Stimulated activated naive CD8-positive, alpha-beta T cell treated with anti-CD3 and anti-CD28 coated beads, Interleukin-15, amount 100 ng/mL, for 72 hours (primary cell): ENCODE measurements at places on chromosomes 1 and 21.
A peak's percentile ranks its signal among the peaks of the same experiment; 100 is the strongest.

DNA sequence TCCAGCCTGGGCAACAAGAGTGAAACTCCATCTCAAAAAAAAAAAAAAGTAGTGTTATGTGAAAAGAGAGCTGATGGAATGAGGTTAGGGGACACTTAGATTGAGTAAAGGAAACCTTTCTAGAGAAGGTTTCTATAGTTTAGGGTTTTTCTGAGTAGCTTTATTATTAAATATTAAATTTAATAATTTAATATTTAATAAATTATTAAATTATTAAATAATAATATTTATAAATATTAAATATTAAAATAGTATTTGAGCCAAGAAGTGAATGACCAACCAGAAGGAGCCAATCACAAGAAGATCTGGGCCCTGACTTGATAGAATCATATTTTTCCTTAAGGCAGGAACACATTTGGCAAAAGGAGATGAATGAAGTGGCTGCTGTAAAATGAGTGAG is 50.7 kb downstream of the ALG6 start:
- no peak for DNase-seq

GRCh38 chr1:172790245-172790644 is 131.3 kb downstream of the FASLG start:
- DNase-seq = no peak

DNA sequence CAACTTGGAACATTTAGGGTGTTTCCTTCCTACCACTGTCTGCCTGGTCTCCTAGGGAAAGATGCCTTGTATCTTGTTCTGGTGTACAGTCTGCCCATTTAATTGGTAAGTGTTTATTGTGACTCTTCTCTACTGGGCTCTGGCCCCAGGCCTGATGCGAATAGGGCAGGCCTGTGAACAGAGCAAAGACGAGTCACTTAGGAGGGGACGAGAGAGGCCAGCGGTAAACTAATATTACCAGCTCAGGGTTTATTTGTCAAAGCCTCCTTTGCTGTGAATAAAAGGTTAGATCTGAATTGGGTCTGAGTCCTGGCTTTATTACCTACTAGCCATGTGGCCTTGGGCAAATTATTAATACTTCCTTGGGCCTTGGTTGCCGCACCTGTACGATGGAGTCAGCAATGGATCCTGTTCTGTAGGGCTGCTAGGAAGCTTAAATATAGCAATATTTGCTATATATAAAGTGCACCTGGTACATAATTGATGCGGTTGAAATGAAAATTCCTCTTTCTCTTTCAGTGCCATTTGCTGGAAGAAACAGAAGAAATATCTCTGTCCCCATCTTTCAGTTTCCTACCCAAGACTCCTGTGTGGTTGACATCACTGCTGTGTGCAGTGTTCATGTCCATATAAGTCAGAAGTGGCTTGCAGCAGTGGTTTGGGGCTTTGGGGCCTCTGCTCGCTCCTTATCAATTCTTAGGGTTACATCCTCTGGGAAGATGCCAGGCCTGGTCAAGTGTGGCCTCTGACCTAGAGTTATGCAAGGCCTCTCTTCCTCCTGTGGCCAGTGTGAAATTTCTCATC is 32.4 kb downstream of the MAPKAPK2 start:
- no peak for DNase-seq

GRCh38 chr1:86928819-86929218 is 14.4 kb downstream of the HS2ST1 start:
- DNase-seq = no peak

GRCh38 chr1:50913954-50914353 is 46.1 kb downstream of the FAF1 start:
- DNase-seq = no peak

- no peak for DNase-seq
These were observed 38.3 kb upstream of the MAP10 start for GRCh38 chr1:232766904-232767303.

DNA sequence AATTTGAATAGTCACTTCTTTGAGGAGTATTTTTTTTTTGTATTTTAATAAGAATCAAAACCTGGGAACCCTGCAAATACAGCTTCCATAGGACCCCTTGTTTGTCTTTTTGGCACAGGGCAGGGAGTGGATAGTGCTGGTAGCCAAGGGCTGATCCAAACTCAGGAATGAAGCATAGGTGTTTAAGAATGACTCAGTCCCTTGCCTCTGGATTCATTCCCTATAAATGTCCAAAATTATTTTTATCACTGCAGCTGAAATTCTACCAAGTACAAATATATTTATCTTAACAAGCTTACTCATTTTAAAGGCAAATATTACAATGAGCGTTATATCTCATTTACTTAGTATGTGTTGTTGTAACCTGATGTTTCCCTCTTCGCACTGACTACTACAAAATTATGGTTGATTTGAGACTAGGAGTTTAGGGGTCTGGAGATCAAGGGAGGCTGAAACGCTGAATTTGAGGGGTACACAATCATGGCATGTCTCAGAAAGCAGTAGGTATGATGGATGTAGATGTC is 278.6 kb upstream of the LYPLAL1 start:
- no peak for DNase-seq

GRCh38 chr1:178134061-178134460 is 40.2 kb downstream of the RASAL2 start:
- DNase-seq = no peak

- peak; percentile 64 for DNase-seq
These were observed 522 bp downstream of the LRP8 start for GRCh38 chr1:53327182-53327913.

GRCh38 chr1:37498872-37499617 is 15.5 kb downstream of the MEAF6 start:
- no peak for DNase-seq

DNA sequence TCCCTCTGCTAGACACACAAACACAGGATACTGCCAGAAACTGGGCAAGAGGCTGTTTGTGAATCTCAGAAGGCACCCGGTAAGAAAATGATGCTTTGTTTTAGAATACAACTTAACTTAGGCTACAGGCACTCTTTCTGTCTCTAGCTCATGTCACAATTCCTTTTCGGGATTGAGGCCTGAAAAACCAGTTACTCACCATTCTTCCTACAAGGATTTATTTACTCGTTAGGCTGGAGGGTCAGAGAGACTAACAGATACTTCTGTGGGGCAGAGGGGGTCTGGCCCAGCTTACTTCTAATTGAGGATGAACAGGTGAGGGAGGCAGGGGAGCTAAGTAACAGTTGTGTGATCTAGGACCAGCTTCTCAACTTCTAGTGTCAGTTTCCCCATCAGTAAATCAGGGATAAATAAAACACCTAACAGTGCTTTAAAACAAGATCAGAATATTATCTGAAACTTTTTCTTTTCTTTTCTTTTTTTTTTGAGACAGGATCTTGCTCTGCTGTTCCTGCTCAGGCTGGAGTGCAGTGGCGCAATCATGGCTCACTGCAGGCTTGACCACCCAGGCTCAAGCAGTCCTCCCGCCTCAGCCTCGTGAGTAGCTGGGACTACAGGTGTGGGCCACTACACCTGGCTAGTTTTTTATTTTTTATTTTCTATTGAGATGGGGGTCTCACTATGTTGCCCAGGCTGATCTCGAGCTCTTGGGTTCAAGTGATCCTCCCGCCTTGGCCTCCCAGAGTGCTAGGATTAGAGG is 31.9 kb downstream of the NFYC start:
- DNase-seq = no peak

DNA sequence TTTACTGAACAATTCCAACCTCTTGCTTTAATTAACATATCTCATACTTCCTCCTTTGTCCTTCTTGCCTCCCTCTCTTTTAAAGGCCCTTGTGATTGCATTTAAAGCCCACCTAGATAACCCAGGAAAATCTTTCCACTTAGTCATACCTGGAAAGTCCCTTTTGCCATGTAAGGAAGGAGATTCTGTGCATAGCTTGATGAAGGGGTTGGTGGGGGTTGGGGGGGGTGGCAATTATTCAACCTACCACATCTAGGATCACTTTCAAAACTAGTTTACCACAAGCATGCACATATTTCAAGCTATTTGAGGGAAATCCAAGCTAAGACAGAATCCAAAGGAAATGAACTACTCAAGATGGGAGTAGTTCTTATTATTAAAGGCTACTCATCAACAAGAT is 249.1 kb upstream of the PTBP2 start:
- DNase-seq = no peak

GRCh38 chr1:116861137-116861536 is 48.6 kb upstream of the PTGFRN start:
- no peak for DNase-seq

GRCh38 chr1:86352086-86352485 is 44.0 kb downstream of the ODF2L start:
- DNase-seq = no peak

GRCh38 chr1:177429234-177429633 is 258.5 kb downstream of the BRINP2 start:
- DNase-seq = no peak

- no peak for DNase-seq
These were observed 96.6 kb downstream of the DDX20 start for GRCh38 chr1:111852261-111852721.

GRCh38 chr1:239647045-239647444 is 260.7 kb downstream of the CHRM3 start:
- no peak for DNase-seq

- no peak for DNase-seq
These were observed 39.5 kb upstream of the TMPRSS15 start for GRCh38 chr21:18443085-18443484.

GRCh38 chr1:167544447-167545093 is 9.0 kb downstream of the CREG1 start:
- DNase-seq = no peak

- DNase-seq = no peak
These were observed 164.6 kb upstream of the GJB5 start for GRCh38 chr1:34590211-34590623.

DNA sequence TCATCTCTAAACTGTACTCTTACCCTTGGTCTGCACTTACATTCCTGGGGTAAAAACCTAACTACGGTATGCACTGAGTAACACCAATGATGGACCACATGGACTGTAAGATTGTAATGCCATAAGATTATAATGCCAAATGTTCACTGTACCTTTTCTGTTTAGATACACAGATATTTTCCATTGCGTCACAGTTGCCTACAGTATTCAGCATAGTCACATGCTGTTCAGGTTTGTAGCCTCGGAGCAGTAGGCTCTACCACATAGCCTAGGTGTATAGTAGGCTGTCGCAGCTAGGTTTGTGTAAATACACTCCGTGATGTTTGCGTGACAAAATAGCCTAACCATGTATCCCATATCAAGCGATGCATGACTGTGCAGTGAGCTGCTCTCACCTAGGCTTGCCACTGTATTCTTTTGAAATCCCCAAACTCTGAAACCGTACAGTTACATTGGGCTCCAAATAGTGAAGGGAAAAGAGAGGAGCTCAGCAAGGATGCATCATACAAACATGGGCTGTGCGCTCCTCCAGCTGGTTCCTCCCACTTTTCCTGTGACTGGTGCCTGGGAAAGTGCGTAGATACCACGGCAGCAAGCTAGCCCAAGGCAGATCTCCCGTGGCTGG is 35.2 kb downstream of the CFAP57 start:
- DNase-seq = no peak

GRCh38 chr1:118185084-118185832 is at the start of gene SPAG17:
SPAG17 (minus strand) TSS chr1:118185228; CDS start chr1:118185157, 71 bp downstream.
- DNase-seq = no peak

GRCh38 chr1:2519729-2520128 is 6.7 kb downstream of the PANK4 start:
- no peak for DNase-seq

DNA sequence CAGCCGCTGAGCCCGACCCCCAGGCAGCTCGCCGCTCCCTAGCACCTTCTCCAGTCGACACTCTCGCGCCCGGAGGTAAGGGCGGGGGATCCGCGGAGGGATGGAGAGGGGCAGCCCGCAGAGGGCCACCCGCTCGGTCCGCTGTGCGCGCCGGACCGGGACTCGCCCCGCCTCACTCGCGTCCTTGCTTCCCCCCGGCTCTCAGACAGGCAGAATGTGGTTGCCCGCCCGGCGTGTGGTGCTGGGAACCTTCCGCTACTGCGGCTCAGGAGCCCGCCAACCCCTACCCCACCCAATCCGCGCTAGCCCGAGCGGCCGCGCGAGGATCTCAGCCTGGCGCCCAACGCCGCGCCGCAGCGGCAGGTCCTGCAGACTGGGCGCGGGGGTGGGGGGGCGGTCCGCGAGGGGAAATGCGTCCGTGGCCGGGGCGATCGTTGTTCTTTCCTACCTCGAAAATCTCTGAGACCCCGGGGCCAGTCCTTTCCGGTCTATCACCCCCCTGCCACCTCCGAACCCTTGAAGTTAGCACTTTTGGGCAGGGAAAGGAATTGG is 404 bp downstream of the LRRC8C start:
- DNase-seq = peak; percentile 71

- DNase-seq = no peak
These were observed 4.8 kb downstream of the MKNK1 start for GRCh38 chr1:46599059-46599970.

GRCh38 chr1:204571128-204571527 is 54.9 kb downstream of the MDM4 start:
- no peak for DNase-seq

DNA sequence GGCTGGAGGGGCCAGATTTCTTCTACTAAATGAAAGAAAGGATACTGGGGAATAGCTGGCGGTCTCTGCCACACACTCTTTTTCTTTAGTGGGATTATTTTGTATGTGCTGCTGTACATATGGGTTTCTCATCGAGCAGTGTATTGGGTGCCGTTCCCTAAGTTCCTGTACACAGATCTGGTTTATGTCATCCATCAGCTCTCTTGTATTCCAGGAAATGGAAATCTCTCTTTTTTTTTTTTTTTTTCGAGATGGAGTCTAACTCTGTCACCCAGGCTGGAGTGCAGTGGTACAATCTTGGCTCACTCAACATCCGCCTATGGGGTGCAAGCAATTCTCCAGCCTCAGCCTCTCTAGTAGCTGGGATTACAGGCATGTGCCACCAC is 27.0 kb upstream of the NID1 start:
- no peak for DNase-seq

- DNase-seq = no peak
These were observed 81.9 kb upstream of the PRRC2C start for GRCh38 chr1:171403393-171403792.

GRCh38 chr1:224929335-224930237 is at the start of gene DNAH14:
DNAH14 (plus strand) TSS chr1:224929675; CDS start chr1:224952703, 23,028 bp downstream.
- peak; percentile 16 for DNase-seq

DNA sequence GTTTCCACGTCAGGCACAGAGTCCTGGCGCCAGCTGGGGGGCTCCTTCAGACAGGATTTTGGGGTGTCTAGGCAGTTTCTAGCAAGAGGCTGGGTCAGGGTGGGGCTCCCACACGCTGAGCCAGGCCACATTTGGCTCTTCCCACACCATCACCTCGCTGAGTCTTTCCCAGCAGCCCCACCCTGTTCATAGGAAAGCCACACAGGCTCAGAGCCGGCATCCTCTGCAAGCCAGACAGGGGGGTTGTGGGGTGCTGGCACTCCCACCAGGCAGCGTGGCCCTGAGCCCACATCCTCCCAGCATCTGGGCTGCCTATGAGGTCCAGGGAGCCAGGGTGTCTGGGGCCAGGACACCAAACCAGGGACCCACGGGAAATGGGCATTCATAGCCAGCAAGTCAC is 2.8 kb upstream of the GPR153 start:
- no peak for DNase-seq

- no peak for DNase-seq
These were observed 39.3 kb upstream of the POFUT2 start for GRCh38 chr21:45326891-45327440.
